Suprapubic skin (tissue), 4 donors: ENCODE measurements at places on chromosomes 3 and 15.

- no peak for DNase-seq
Observed at GRCh38 chr3:103195216-103195615, 760.4 kb downstream of the ZPLD1 start.

- DNase-seq = no peak
Observed at GRCh38 chr3:130671545-130672312, 74.9 kb downstream of the PIK3R4 start.

GRCh38 chr3:6779140-6779539, 81.8 kb upstream of the GRM7 start:
- DNase-seq = no peak

DNA sequence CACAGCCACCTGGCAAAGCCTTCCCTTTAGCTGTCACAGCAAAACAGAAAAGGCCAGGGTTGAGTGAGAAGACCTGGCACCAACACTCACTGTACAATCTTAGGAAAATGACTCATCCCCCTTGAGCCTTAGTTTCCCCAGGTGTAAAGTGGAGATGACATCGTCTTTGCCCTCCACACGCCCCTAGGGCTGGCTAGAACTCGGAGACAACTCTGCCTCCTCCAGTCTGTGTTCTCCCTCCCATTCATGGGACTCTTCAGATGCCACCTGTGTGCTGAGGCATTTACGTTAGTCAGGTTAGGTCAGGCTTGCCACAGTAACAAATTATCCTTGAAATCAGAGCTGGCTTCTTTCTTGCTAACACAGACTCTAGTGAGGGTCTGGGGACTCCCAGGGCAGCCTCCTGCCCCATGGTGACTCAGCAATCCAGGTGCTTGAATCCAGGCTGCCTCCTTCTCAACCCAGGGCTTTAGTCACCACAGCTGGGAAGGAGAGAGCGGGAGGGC, 252.6 kb downstream of the PLCL2 start:
- DNase-seq = no peak

DNA sequence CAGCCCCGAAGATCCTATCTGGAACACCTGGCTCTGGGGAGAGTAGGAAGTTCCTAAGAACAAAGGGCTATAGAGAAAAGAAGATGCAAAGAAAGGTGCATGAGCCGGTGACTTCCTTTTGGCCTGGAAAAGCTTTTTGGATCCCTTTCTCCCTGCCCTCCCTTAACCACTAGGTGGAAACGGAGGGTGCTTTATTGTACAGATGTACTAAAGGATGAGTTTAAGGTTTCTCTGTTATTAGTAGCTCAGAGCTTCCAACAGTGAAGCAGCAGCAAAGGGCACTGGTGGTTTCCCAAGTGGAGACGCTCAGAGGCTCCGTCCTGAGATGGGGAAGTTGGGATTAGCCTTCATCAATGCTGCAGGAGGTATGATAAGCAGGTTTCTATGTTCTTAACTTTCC, 5.9 kb upstream of the ADGRG7 start:
- DNase-seq = no peak

DNA sequence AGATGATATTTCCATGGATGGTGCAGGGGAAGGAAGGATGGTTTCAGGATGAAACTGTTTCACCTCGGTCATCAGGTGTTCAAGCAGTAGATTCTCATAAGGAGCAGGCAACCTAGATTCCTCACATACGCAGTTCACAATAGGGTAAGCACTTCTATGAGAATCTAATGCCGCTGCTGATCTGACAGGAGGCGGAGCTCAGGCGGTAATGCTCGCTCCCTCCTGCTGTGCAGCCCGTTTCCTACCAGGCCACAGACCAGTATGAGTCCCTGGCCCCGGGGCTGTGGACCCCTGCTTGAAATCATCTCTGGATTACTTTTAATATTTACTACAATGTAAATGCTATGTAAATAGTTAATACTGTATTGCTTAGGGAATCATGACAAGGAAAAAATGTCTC, 241.8 kb downstream of the ROBO2 start:
- DNase-seq = no peak

- no peak for DNase-seq
Observed at GRCh38 chr3:61617041-61617440, 55.7 kb downstream of the PTPRG start.

- no peak for DNase-seq
Observed at GRCh38 chr15:82040390-82040789, 5.4 kb downstream of the MEX3B start.

GRCh38 chr15:42107473-42107872, 13.1 kb upstream of the PLA2G4D start:
- DNase-seq = no peak

DNA sequence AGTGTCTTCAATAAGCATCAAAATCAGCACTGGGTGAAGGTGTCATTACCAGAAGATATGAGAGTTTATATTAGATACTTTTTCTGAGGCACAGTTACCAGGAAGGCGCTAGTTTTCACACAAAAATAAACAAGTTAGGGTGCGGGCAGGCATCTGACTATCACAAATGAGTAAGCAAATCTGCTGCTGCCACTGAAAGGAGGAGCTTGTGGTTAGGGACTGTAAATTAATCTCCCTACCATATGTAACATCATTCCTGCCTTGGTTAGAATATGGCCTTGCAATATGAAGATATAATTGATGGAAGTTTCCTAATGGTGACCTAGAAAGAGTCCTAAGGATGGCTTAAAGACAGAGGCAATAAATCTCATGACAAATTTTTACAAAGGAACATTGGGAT, 19.5 kb upstream of the EID1 start:
- DNase-seq = no peak

GRCh38 chr3:131174752-131175151, 148.1 kb downstream of the NEK11 start:
- no peak for DNase-seq

DNA sequence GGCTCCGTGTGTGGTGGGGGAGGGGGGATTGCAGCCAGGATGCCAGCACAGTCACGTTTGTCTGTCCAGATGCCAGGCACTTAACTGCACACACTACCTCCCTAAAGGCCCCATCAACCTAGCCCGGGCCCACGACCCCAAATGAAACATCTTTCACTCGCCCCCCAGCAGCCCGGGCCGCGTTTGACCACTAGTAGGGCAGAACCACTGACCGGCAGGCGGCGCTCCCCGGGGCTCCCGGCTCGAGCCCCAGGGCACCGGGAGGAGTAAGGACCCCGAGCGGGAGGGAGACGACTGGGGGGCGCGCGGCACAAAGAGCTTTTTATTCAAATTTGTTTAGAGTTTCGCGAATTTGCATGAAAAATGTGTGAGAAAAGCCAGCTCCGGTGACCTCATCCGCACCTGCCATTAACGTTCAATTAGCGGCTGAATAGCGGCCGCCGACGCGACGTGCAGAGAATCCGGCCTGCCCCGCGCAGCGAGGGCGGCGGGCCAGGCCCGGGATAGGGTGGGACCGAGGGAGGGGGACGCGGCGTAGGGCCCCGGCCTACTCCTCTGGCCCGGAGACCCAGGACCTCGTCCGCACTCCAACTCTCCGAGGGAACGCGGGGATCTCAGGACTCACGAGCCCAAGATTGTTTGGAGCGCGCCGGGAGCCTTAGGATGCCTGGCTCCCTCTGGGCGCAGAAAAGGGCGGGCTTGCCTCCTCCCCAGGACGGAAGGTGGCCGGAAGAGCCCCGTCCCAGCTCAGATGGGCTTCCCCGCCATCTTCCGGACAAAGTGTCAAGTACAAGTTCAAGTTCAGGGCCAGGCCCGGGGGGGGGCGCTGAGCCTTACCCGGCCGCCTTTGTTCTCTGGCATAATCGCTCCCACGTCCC, 64.9 kb upstream of the POLG start:
- no peak for DNase-seq

DNA sequence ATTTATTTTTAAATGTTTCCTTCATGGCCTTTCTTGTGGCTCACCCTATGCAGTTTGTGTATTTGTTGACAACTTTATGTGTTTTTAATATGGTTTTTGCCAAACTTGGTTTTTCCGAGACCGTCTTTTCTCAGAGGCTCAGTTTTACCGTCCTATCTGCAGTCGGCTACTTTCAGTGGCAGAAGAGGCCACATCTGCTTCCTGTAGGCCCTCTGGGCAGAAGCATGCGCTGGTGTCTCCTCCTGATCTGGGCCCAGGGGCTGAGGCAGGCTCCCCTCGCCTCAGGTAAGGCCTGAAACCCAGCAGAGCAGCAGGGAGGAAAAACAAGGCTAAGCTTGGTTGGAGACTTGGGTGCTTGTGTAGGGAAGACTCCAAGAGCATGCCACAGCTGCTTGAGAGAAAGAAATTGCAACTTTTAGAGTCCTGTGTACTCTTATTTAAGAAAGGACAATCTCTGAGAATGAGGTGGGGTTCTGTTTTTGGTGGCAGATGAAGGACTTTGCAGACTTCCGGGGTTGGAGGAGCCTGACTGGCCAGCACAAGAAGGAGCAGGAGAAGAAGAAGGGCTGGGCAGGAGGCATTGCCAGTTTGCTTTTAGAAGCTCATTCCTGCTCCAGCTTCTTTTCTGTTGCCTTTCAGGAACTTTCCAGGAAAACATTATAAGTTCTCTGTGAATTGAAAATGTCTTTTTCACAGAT, at the start of gene TIGIT:
TSS of gene TIGIT (plus strand) at position 191 of the 698 bp plus-strand sequence. CDS start at position 225, 34 bp downstream.
- DNase-seq = no peak

DNA sequence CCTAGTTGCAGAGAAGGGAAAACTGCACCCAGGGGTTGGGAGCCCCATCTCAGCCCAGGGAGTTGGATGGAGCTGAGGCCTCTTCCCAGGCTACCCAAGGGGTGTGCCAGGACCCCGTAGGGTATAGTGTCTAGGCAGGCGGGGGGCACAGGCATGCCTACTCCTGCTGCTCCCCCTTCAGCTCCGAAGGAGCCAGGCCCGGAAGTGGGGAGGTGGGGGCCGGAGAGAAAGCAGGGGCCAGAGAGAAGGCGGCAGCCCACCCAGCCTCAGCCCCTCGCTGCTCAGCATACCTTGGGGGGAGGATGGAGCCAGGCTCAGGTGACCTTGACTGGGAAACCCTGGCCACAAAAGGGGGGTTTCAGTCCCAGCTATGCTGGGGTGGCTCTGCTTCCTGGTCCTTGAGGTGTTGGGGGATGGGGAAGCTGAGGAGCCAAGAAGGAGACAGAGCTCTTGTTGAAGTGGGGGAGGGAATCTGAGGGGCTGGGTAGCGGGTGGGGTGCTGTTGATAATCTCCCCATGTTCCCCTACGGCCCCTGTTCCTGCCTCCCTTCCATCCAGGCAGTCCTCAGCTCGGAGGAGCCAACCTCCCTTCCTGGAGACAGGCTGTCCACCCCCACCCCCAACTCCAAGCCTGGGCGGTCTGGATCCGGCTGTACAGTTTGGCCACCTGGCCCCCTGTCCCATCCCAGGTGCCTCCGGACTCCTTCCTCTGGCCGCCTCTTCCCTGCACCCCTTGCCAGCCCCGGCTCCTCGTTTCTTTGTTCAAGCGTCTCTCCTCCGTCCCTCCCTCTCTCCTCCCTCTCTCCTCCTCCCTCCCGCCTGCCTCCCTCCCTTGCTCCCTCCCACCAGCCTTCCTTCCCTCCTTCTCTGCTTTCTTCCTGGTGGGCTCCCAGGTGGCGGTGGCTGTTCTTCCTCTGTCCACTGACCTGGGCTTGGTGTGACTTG, 1.7 kb downstream of the SEMA3F start:
- DNase-seq = no peak

GRCh38 chr15:45279024-45279698, 27.1 kb downstream of the SLC28A2 start:
- DNase-seq = peak; percentile 98

GRCh38 chr3:167649746-167650145, 4.0 kb downstream of the WDR49 start:
- DNase-seq = no peak

DNA sequence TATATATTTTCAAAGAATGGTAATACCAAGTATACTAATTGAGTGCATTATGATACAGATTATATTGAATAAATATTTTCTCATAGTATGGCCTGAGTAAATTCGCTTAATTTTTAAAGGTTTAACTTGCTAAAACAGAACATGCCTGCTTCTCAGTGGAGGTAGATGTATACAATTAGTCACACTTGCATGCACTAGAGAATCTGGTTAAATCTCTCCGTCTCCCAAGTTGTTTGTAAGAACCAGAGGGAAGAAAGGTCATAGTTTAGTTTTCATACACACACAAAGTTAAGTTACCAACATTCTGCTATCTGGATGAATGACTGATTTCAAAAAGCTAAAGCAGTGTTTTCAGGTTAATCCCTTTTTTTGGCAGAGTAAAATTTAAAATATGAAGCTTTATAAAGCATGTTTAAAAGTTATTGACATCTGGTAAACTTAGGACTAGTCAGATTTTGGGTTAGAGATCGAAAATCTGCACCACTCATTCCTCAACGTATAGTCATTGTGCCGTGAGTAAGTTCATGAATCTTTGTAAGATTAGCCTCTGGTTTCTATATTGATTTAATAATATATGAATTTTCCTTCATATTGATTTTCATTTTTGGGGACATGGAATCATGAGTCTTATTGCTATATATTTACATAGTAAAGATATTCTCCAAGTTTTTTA, 117.6 kb upstream of the SAMMSON start:
- no peak for DNase-seq

GRCh38 chr3:149023951-149024350, 32.6 kb downstream of the GYG1 start:
- no peak for DNase-seq

DNA sequence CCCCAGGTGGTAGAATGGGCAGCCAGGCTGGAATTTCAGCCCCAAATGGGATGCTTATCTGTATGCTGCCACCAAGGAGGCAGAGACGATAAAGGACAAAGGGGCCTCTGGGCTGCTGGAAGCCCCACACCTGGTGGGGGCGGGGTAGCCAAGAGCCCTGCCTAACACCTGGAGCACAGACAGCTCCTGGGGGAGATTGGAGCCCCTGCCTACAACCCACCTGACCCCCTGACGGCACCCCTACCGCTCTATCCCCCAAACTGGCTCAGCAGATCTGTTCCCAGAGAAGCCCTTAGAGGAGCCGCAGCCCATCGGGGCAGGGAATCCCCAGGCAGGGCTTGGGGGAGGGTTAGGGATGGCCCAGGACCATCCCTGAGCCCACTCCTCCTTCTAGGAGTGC, 15.8 kb upstream of the SEMA3F start:
- DNase-seq = no peak
